ENCODE measurements at places on chromosomes 3 and 15.

DNA sequence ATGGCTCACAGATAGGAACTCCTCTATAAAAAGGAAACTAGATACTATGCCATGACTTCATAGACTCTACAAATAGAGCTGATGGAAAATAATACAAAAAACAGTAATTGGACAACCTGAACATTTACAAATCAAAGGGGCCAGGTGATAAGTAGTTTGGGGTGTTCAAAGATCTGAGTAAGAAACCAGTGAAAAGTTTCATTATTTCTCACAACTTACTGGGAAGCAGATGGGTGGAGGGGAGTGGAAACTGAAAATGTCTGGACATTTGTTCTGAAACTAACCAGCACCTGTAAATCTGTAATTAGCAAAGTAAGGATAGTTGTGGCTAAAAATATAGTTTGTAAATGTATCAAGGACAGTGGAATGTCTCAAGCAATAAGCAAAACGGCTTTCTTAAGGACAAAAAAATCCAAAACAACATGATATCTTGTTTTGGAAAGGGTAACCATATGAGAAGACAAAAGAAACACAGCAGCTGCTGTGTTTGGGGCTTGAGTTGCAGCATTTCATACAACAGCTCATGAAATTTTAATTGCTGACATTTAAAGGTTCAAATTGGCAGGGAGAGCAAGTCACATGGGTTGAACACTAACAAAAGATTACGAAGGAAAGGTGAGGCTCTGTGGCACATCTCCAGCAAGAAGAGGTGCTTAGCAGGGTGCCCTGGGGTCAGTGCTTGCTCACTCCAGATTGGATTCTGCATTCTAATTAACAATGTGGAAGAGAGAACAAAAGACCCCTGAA lies 26.8 kb upstream of the THBS1 start:
- no peak for DNase-seq

DNA sequence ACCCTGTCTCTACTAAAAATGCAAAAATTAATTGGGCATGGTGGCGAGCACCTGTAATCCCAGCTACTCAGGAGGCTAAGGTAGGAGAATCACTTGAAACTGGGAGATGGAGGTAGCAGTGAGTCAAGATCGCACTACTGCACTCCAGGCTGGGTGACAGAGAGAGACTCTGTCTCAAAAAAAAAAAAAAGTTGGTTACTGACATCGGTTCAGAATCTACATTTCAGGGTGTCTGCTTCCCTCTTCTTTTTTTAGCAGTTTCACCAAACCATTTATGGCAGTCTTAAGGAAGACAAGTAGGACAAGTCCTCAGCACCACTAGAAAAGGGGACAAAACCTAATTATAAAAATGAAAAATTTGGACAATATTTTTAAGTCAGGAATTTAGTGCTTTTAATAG lies 3.3 kb upstream of the USP4 start:
- no peak for DNase-seq

DNA sequence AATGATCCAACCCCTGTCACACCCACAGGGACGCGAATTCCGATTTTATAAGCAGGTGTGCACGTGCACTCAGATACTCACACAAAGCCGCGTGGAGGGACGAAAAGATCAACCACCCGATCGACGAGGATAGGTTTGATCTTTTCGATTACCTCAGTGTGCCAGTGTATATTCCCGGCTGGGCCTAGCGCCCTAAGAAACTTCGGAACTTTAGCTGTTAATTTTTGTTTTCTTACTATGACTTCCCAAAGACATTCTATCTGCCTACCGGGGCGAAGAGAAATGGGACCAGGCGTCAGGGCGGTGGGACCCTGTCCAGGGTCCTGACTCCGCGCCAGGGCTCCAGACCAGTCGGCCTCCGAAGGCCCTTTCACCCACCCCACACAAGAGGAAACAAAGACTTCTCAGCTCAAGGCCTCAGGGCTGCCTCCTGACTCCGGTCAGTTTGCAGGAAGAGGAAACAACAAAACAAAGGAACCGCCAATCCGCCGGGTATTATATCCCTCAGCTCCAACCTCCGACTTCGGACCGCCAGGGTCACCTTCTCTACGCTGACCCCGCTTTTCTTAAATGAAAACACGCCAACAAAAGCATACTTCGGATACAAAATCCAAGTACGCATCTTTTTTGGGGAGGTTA lies 6.8 kb downstream of the ONECUT1 start:
- no peak for DNase-seq

GRCh38 chr3:28867836-28868235 lies 413.0 kb upstream of the RBMS3 start:
- no peak for DNase-seq

DNA sequence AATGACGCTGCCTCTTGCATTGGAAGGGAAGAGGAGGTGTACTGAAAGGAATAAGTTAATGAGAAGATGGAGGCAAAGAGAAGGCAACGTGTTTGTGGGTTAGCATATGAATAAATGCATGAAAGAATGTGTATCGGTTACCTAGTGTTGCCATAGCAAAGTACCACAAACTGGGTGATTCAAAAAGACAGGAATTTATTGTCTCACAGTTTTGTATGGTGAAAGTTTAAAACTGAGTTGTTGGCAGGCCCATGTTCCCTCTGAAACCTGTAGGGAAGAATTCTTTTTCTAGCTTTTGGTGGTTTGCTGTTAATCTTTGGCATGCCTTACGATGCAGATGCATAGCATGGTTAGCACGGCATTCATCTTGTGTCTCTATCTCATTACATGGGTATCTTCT lies 729.9 kb downstream of the MECOM start:
- DNase-seq: peak; percentile 10

- no peak for DNase-seq
These were observed 92.8 kb downstream of the CCNL1 start for GRCh38 chr3:157067114-157067513.
